ENCODE measurements at places on chromosomes 2 and 18.
A peak's percentile ranks its signal among the peaks of the same experiment; 100 is the strongest.

GRCh38 chr2:9261231-9261883 is 54.7 kb downstream of the ASAP2 start:
- no peak for DNase-seq

- peak; percentile 9 for DNase-seq
Measured at GRCh38 chr2:109736177-109736827, 57.8 kb upstream of the RGPD5 start.

DNA sequence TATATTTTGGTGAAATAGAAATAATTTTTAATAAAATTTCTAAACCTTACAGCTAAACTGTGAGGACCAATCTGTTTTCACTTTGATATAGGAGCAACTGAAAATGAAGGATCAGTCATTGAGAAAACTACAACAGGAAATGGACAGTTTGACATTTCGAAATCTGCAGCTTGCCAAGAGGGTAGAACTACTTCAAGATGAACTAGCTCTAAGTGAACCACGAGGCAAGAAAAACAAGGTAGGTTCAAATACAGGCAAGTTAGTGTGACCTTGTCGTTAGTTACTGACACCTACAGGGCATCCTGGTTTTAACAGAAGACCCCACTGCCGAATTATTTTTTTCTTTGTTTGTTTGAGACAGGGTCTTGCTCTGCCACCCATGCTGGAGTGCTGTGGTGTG is 75.5 kb upstream of the STON1 start:
- no peak for DNase-seq

GRCh38 chr2:48127612-48128191 is 221.4 kb upstream of the FBXO11 start:
- no peak for DNase-seq

DNA sequence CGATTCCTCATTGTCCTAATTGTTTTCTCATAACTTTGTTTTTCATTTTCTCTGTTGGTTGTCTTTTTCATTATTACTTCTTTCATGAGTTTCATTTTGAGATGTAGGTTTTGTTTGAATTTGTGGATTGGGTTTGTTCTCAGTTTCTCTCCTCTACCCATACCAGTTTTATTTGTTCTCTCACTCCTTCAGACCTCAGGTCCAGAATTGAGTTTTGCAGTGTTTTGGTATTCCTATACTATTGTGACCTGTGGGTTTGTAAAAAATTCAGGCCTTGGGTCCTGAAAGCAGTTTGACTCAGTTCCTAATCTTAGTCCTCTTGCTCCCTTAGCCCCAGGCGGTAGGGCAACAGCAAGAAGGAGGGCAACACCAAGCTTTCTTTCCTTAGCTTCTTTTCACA is 28.3 kb upstream of the UBE2E3 start:
- DNase-seq, result no peak

DNA sequence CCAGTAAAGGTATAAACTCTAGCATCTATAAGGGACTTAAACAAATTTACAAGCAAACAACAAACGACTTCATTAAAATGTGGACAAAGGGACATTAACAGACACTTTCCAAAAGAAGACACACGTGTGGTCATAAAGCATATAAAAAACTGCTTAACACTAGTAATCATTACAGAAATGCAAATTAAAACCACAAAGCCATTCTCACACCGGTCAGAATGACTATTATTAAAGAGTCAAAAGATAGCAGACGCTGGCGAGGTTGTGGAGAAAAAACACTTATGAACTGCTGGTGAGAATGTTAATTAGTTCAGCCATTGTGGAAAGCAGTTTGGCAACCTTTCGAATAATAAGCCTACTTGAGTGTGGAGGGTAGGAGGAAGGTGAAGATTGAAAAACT is 217.1 kb upstream of the DLGAP1 start:
- DNase-seq, result no peak

DNA sequence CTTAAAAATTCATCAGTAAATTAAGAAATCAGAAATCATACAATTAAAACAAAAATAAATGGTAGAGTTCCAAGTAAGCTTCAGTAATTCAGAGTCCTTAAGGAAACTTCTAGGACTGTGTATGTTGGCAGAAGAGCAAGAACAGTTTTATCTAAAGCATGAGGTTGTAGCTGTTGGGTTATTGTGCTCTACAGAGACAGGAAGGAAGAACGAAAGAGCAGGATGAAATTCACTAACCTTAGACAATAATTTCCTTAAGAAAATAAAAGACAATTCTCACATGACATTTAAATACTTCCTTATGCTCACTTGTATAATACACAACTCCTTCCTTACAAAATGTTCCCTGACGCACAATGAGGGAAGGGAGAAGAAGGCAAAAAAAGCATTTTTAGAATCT is 133.4 kb downstream of the STK39 start:
- no peak for DNase-seq

DNA sequence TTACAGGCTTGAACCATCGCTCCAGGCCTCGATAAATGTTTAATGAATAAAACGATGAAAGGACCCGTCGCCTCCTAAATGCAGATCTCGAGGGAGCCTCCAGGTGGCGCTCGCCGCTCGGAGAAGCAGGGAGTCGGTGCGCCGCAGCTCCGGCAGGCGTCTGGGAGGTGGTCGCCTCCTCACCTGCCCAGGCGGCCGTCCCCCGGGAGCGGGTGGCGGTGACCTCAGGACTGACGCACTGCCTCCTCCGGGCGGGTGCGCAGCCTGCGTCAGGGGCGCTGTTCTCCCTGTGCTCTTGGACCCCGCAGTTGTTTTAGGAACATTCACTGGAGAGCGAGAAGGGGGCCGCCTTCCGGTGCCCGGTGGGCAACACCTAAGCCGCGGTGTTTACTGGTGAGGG is 38.6 kb upstream of the POLE4 start:
- peak; percentile 33 for DNase-seq
